NB4 (cell line): ENCODE measurements at places on chromosomes 5 and 9.
A peak's percentile ranks its signal among the peaks of the same experiment; 100 is the strongest.

DNA sequence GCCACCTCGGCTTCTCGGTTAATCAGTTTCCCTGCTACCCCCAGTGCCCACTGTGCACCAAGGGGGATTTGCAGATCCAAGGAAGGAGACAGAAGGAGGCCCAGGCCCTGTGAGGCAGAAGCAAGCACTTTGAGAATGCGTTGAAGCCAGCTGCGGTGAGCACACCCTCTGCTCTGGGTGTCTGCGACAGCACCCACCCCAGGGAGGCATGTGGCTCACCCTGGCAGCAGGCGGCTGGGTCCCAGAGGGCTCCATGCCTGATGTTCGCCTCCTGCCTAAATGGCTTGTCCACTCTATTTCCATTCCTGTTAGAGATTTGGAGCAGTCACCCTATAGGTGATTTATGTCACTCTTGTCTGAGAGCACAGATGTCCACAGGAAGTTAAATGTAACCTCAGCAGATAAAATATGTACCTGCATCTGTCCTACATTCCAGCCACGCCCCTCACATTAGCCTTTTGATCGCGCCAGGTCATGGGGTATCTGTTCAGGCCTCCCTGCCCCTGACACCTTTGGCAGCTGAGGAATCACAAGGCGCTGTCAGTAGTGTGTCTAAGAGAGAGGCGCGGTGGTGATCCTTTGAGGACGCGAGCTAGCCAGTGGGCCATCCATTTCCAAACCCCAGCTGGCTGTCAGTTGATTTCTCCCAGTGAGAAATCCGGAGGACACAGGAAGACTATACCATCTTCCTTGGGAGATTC, 28.1 kb downstream of the PTGES2 start:
- DNase-seq, result no peak

- no peak for DNase-seq
These were observed 451.3 kb downstream of the SEMA5A start for GRCh38 chr5:9094582-9094981.

DNA sequence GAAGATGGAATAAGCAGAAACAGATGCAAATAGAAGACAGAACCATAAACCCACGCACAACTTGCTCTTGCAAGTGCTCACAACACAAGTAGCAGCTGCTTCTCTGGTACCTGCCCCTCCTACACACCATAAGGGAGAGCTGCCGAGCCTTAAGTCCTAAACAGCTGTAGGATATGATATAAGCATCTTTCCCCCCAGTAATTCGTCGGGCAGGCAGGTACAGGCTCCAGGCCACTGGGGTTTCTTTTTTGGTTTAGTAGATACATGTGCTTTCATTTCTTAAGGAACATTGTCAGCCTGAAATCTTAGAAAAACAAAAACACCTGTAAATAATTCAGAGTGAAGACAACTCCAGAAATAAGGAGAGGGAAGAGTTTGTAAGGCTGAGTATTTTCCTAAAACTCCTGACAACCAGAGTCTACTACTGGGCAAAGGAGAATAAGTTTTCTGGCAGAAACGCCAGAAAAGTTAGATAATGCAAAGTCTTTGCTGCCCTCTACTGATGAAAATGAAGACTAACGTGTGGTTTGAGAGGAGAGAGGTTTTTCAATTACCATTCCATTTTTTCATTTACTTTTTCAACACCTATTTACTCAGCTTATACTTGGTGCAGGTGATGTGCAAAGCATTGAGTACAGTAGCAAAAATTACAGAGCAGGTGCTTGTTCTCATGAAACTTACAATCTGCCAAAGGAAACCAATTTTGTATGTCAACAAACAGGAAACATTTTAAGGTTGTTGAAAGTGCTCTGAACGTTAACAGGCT, 20.1 kb upstream of the TCERG1 start:
- DNase-seq, result peak; percentile 58

DNA sequence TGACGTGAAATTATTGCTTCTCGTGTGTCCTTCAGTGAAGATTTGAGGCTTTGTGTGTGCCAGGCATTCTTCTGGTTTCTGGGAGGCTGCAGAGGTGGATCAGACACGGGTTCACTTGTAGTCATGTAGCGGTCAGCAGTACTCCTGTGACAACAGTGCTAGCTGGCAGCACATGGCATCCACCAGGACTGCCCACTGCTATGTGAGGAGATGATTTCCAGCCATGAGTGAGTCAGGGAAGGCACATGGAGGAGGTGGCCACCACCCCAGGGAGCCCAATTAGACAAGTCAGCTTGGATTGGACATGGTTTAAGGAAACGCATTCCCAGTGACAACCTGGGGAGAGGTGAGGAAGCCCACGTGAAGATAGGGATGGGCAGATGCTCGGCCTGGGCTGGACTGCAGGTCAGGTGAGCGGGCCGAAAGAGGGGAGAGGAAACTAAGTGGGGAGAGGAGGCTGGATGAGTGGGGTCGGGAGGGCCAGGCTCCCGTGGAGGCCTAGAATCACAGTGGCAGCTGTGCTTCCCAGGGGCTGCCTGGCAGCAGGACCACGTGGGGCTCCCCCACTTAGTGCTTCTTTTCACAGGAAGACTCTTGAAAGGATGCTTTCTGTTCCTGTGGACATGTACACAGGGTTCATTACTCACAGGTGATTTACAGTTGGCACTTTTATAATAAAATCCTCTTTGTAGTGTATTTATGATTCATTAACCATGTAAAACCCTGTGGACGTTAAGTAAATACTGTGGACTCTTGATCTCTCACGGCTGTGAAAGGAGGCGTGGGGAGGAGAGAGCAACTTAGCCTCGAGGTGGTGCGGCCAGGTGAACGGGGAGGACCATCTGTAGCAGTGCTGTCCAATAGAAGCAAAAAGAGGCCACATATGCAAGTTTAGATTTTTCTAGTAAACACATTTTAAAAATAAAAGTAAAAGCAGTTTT, 80.0 kb upstream of the OTULINL start:
- DNase-seq, result no peak

DNA sequence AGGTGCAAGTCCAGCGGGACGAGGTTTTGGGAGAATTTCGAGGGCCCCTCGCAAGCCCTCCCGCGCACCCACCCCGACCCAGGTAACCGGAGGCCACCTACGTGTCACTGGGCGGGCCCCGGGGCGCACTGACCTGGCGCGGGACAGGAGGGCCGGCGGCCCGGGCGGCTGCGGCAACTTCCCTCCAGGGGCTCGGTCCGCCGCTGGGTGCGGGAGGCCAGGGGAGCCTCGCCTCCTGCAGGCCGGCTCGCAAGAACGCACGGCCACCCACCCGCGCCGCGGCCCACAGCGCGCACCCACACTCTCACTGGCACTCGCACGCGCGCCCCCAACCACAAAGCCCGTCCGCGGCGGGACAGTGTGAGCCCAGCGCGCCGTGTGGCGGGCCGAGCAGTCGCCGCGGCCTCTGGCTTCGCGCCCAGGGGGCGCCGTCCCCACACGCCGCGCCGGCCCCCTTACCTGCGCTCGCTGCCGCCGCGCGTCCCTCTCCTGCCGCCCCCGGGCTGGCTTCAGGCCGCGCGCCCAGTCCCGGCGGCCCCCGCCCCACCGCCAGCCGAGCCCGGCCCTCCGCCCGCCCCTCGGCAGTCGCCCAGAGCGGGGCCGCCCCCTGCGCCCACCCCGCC, 451 bp downstream of the LPAR1 start:
- DNase-seq, result no peak

- no peak for DNase-seq
These were observed 140.7 kb upstream of the SLC28A3 start for GRCh38 chr9:84481231-84481630.

GRCh38 chr9:100472268-100472667, 681 bp upstream of the TMEFF1 start:
- peak; percentile 23 for DNase-seq

GRCh38 chr9:32490601-32491000, 35.4 kb downstream of the RIGI start:
- DNase-seq, result peak; percentile 27

- DNase-seq, result no peak
These were observed 13.2 kb downstream of the NINJ1 start for GRCh38 chr9:93120846-93121315.

GRCh38 chr9:2023532-2023931, 8.4 kb downstream of the SMARCA2 start:
- no peak for DNase-seq

DNA sequence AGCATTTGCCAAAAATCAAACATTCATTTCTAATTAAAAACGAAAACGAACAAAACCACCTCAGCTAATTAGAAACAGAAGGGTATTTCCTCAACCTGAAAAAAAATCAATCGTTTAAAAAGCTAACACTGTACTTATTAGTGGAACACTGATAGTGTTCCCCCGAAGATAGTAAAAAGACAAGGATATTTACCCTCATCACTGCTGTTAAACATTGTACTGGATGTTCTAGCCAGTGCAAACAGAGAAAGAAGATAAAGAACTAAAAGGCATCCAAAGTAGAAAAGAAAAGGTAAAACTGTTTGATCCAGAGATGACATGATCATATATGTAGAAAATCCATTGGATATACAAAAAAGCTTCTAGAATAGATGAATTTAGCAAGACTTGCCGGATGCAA, 508.3 kb downstream of the DMRTA1 start:
- no peak for DNase-seq

DNA sequence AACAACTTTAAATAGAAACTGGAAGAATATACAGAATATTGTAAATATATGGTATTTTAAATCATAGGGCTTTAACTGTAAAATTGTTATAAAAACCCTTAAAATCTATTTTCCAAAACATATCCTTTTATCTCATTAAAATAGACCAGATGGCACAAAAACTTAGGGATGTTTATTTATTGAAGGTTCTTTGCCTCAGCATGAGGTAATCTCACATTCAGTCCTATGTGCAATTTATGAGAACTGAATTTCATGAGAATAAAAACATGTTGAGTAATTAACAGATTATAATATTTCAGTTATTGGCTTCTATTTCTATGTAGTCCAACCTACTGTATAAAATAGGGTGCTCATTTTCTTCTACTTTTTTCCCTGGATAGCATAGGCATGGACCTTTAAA, 329.2 kb upstream of the PRR16 start:
- DNase-seq, result no peak

DNA sequence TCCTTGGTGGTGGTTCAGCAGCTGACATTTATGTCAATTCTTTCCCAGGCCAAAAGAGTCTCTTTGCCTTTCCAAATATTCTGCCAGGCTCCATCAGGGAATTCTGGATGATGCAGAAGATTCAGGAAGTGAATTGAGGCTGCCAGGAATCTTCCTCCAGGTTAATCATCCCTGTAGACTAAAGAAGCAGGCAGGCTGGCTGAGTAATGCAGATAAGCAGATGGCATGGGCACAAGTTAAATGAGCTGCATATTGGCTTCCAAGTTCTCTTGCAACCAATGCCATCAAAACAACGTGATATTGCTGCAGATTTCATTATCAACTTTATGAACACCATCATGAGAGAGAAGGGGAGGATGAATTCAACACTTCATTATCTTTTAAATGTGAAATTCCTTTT, 324.5 kb downstream of the KCNN2 start:
- DNase-seq, result no peak

DNA sequence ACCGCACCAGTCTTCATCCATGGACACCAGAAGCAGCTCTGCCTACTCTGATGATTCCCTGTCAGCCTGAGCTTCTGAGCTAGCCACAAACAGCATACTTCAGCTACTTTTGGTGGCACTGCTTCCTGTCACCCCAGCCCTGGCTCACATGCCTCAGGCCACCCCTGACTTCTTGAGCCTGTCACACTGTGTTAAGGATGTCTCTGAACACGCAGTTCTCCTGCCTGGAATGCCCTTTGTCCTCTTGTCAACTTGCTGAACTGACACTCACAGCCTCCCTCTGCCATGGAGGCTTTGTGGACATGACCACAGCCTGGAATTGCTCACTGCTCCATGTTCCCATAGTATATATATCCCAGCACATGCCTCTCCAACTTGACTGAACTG, 7.2 kb downstream of the MACROH2A1 start:
- no peak for DNase-seq

DNA sequence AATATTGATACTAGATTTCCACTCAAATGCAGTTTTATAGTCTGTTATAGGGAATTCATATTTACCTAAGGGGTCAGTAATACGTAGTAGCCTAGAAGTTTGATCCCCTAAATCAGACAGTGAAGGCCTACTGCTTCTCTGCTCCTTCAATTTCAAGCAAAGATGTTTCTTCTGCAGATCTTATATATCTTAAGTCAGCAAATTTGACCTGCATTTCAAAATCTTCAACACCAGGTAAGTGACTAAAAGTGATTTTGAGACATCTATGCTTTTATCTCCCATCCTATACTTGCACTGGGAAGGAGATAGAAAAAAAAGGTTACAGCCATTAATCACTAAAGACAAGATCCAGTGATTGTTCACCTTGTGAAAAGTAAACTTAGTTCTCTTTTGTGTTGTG, 363.9 kb downstream of the PTPRD start:
- DNase-seq, result no peak

- no peak for DNase-seq
These were observed 81.1 kb upstream of the RORB start for GRCh38 chr9:74415995-74416394.
